ENCODE measurements at places on chromosomes 4 and X.

DNA sequence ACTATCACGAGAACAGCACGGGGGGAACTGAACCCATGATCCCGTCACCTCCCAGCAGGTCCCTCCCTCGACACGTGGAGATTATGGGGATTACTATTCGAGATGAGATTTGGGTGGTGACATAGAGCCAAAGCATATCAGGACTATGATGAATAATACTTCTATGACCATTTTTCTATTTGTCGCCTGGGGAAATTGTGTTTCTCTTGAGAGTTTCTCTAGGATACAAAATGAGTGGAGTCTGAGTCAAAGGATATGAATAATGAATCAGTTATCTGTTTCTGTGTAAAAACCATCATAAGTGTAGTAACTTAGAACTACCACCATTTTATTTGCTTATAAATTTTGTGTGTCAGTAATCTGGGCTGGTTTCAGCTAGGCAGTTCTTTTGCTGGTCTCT, 533.0 kb upstream of the ARX start:
- DNase-seq = no peak

GRCh38 chrX:93422693-93423092, 250.7 kb downstream of the NAP1L3 start:
- no peak for DNase-seq

DNA sequence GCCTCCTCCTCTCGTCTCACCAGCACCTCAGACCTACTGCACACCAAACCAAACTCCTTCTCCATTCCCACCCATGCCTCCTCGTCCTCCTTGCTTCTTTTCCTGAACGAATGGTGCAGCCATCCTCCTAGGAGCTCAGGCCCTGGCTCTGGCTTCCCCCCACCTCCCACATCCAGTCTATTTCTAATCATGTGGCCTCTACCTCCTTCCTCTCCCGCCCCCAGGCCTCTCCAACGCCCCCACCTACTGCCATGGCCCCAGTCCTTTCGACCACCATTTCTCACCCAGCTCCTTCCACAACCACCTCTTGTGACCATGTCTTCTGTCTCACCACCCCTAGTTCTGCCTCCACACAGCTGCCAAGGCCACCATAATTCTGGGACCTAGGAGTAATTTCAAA, 127.1 kb downstream of the PJA1 start:
- DNase-seq = no peak

DNA sequence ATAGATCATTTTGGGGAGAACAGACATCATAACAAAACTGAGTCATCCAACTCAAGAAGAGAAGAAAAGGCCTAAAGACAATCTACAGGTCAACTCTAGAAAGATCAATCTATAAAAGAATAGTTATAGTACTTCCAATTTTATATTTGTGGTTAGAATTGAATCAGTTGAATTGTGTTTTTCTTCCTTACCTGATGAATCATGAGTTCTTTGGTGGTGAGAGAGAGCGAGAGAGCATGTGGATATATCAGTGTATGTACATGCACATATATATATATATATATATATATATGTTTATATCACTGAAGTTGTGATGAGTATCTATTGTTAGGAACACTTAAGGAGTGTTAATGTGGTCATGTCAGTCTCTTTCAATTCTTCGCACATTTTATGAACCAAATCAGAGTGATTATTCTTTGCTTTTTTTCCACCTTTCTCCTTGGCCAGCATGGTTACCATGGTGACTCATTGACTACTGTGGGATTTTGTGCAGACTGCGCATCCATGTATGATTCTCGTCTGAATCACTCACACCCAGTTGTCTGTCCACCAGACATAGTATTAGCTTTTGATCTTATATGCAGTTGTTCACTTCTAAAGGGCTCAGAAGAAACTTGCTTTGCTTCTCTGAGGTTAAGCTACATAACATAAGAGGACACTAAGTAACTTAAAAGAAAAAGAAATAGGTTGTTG, 90.4 kb upstream of the RAB40AL start:
- DNase-seq = no peak

DNA sequence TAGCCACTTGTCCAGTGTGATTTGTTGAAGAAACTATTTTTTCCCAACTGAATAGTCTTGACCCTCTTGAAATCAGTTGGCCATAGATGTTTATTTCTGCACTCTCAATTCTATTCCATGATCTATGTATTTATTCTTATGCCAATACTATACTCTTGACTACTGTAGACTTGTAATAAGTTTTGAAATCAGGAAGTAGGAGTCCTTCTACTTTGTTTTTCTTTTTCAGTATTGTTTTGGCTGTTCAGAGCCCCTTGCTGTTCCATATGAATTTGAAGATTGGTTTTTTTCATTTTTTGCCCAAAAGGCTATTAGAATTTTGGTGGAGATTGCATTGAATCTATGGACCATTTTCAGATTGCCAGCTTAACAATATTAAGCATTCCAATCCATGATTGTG, 10.2 kb downstream of the SAP30 start:
- no peak for DNase-seq

DNA sequence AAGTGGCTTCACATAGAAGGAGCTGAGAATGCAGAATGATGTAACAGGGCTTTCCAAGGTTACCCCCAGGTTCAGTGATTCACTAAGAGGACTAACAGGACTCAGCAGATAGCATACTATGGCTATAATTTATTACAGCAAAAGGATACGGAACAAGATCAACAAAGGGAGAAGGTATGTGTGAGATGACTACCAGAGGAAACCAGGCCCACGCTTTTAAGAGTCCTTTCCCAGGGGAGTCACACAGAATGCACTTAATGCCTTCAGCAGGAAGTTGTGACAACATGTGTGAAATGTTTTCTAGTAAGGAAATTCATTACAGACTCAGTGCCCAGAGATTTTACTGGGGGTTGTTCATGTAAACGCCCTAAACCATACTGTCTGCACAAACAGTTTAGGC, 373.6 kb upstream of the MAGEB2 start:
- no peak for DNase-seq

DNA sequence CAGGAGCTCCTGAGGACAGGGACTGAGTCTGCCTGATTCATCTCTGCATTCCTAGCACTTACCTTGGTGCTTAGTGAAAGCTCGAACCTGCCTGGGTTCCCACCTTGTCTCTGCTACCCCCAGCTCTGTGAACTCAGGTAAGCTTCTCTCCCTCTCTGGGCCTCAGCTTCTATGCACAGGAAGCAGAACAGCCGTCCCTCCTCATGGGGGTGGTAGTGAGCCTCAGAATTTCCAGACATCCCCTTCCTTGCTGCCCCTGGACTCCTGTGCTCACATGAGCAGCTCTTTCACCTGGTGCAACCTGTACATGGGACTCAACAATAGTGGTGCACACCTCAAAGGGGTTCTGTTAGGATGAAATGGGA, 50.8 kb downstream of the HTRA3 start:
- DNase-seq = no peak
